KG1 (cell line): ENCODE measurements at places on chromosomes 7 and 10.
A peak's percentile ranks its signal among the peaks of the same experiment; 100 is the strongest.

DNA sequence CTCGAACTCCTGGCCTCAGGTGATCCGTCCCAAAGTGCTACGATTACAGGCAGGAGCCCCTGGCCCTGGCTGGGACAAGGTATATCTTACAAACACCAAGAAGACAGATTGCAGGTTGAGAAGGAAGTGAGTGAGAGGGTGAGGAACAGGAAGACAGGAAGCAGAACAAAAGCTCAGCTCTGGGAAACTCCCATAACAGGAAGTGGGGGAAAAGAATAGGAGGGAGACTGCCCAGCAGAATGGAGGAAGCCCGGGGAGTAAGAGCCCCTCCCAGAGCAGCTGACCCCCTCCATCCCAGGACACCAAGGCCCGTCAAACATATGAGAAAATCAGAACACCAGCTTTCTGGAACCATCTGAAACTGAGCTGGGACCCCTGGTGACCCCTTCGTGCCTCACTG lies 2.9 kb downstream of the TECPR1 start:
- no peak for DNase-seq

- no peak for DNase-seq
These were observed 24.8 kb downstream of the STK32C start for GRCh38 chr10:132282667-132283603.

DNA sequence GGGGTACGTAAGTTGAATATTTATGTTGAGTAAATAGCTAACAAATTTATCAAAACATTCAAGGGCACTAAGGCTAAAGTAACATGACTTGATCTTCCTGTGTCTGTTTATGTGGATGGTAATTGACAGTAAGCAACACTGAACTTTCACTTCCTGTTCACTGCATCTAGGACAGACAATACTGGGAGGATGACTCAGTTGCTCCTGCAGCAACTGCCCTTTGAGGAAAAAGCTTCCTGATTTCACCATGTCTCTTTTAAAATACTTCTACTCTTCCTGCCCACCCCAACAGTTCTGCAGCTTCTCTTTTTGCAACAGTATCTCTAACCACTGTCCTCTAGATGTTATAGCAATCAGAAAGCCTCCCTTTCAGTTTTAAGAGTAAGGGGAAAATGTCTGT lies 76.6 kb upstream of the HGF start:
- peak; percentile 82 for DNase-seq

GRCh38 chr7:108073305-108074070 lies 56.7 kb downstream of the LAMB4 start:
- no peak for DNase-seq

DNA sequence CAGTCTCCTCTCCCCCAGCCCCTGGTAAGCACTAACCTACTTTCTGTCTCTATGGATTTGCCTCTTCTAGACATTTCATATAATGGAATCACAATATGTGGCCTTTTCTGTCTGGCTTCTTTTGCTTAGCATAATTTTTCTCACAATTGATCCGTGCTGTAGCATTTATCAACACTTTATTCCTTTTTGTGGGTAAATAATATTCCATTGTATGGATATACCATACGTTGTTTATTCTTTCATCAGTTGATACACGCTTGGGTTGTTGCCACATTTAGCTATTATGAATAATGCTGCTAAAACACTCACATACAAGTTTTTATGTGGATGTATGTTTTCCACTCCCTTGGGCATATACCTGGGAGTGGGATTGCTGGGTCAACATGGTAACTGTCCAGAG lies 25.8 kb downstream of the MCM10 start:
- no peak for DNase-seq

GRCh38 chr7:100723732-100724275 lies 3.5 kb downstream of the EPO start:
- DNase-seq = no peak

- no peak for DNase-seq
These were observed 15.3 kb upstream of the EXOC4 start for GRCh38 chr7:133237545-133237944.

- DNase-seq = no peak
These were observed 210.4 kb downstream of the PAXIP1 start for GRCh38 chr7:154792436-154793055.

DNA sequence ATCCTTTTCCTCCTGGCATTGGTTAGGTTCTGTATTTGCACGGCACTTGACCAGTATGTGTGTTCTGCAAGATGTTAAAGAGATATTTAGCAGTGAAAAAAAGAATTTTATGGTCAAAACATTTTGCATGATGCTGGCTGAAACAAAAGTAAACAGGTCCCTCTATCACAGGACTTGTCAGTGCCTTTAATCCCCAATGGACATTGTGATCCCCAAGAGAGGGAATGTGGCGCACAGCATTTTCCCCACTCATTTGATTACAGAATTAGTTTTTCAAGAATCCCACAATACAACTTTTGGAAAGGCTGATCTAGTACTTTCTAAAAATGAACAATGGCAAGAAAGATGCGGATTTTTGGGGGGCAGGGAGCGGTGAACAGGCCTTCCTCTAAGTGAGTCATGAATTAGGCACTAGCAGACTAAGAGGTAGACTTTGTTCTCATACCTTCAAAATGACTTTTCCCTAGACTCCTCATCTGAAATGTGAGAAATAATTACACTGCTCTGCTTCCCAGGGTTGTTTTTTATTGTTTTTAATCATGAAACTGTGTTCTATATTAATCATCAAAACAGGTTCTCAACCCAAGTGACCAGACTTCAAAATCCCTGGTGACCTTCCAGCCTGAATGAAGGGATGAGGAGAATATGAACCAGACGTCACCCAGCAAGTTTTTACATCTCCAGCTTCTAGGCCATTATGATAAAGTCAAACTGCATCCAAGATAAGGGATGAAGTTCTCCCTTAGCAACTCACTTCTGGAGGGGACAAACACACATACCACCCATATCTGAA lies 8.6 kb downstream of the FBXW4 start:
- no peak for DNase-seq

GRCh38 chr7:21330462-21331178 lies 97.3 kb upstream of the SP4 start:
- no peak for DNase-seq

DNA sequence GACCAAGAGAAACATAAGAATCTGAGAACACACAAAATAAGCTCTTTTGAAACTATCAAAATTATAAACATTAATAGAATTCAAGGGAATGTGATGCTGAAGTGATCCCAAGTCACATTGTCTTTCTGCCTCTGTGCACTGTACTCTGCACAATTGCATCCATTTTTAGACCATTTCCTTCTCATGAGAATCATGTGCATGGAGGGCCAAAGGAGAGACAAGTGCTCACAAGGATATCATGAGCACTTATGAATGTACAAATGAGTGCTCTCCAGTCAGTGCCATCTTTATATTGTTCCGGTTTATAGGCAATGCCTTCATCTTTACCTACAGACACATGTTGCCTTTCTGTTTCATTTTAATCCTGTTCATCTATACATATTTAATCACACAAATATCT lies 36.9 kb downstream of the MET start:
- no peak for DNase-seq

DNA sequence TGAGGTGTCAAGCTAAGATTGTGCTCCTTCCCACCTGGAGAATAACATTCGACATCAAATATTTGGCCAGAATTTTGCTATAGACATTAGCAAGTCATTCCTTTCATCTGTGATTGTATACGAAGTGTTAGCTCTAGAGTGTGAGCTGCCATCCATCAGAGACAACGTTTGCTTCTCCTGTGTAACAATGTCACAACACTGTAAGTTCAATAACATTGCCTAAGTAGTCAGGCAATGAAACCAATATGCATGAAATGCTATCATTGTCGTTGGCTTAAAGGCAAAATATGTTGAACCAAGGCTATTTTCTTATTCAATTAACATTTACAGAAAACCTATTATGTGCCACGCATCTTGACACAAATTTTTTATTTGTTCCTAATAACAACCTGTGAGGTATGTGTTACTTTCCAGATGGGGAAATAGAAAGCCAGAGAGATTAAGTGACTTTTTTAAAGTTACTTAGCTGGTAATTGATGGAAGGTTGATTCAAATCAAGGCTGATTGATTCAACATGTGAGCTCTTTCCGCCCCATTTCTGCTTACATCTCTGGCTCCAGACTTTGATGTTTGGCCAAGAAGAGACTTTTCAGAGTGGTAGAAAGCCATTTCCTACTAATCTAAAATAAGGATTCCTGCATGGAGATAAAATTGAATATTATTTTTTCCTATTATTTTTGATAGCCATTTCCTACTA lies 32.0 kb downstream of the BET1 start:
- DNase-seq = no peak

GRCh38 chr10:46293832-46294640 lies 7.2 kb downstream of the ANTXRL start:
- no peak for DNase-seq

- DNase-seq = no peak
These were observed 5.1 kb downstream of the AKR1B15 start for GRCh38 chr7:134553976-134554375.

DNA sequence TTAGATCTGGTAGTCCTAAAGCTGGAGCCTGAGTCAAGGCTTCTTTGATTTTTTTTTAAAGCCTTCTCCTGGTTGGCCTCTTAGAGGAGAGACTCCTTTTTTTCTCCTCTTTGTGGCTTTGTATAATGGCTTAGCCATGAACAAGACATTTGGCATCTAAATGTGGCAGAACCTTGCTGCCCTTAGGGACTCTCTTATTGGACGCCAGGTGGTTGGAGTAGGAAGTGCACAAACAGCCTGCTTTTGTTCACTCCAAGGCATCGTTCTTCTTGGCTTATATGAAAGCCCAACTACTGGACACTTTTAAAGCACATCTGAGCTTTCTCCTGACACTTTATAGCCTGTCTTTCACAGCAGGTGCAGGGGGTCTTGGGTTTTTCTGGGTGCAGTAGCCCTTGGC lies 25.0 kb downstream of the ZPBP start:
- no peak for DNase-seq

DNA sequence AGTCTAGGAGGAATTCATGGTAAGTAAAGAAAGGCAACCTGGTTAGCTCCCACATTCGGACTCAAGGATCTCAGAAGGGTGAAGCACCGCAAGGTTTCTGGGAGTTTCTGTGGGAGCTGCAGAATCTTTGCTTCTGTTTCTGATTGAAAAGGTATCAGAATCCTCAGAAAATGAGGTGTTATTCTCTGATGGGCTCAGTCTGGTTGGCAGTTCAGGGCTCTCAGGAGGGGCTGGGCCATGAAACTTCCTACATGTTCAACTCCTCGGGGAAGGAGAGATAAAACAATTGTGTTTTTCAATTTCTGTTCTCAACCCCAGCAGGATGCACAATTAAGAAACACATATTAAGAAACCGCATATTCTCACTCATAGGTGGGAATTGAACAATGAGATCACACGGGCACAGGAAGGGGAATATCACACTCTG lies 9.1 kb downstream of the OR2A7 start:
- no peak for DNase-seq

DNA sequence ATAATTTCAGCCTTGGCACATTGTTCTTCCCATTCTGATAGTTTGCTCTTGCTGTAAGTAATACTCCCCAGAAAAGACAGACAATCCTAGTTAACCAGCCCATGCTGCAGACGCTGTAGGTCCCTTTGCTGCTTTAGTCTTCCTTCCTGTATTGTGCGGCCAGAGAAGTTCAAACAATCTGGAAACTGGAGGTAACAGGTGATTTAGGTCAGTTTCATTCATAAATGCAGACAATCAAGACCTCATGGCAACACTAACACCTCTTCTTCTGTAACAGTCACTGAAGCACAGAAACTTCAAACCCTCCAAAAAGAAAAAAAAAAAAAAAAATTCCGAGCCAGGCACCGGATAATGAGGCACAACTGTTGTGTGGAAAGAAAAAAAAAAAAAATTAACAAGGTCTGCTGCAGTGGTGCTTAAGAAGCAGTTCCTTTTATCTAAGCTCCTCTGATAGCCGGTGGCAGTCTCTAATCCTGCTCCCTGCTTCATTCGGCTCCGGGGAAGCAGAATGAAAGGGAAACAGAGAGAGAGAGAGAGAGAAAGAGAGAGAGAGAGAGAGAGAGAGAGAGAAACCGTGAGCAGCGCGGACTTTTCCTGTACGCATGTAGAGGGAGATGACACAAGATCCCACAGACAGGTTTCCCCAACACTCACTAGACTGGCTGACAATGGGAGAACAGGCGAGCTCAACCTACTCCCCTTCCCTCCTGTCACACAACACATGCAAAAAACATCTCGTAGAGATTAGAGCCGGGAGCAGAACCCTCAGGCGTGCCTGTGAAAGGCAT lies at the start of gene SEMA3A:
Gene SEMA3A (minus strand): TSS at position 306 of the 788 bp plus-strand sequence. CDS start 203 bp downstream, at position 103.
- DNase-seq = peak; percentile 44

DNA sequence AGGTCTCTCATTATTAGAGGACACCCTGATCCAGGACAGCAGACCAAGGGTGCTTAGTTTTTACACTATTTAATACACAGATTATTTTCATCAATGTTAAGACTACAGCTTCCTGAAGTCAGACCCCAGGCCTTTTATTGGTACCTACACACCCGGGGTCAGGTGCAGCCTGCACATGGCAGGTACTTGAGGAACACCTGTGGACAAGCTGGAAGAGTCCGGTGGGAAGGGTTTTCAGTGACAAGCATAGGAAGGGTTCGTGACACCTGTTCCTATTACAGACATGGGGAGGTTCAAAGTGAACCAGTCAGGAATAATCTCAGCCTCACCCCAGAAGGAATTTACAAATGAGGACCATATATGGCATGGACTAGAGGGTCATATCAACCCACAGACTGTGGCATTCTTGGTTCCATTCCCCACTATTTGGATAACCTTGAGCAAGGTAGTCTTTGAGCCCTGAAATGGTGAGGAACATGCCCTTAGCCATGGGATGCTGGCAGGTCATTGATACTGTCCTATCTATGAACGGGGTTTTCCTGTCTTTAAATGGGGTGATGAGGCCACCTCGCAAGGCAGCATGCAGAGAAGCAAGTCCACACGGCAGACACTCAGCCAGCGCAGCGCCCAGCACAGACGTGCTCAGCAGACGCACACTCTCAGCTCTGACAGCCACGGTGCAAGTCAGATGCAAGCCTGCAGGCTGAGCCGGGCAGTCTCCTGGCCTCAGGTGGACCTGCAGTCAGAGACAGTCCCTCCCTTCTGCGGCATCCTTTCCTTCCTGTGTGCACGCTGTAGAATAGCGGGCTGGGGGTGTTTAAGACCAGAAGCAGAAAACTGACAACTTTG lies 624.9 kb downstream of the PTPRN2 start:
- DNase-seq = no peak

DNA sequence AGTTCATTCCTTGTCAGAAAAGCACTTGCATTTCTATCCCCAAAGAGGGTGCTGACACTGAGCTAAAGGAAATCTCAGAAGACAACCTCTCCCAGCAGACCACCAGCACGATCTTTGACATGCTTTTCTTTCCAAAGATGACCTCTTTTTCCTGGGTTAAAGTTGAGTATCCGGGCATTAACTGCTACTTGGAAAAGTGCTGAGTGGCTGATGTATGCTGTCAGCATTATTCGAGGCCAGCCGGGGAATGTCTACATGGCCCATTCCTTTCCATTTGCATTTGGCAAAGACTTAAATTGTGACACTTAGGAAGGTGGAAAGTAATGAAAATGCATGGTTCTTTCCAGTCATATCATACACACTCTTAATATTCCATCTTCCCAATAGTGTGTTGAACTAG lies 90.6 kb upstream of the SKAP2 start:
- DNase-seq = no peak

- no peak for DNase-seq
These were observed 101.3 kb downstream of the GLI3 start for GRCh38 chr7:42135728-42136127.
